ENCODE measurements at places on chromosomes 12 and 14.

DNA sequence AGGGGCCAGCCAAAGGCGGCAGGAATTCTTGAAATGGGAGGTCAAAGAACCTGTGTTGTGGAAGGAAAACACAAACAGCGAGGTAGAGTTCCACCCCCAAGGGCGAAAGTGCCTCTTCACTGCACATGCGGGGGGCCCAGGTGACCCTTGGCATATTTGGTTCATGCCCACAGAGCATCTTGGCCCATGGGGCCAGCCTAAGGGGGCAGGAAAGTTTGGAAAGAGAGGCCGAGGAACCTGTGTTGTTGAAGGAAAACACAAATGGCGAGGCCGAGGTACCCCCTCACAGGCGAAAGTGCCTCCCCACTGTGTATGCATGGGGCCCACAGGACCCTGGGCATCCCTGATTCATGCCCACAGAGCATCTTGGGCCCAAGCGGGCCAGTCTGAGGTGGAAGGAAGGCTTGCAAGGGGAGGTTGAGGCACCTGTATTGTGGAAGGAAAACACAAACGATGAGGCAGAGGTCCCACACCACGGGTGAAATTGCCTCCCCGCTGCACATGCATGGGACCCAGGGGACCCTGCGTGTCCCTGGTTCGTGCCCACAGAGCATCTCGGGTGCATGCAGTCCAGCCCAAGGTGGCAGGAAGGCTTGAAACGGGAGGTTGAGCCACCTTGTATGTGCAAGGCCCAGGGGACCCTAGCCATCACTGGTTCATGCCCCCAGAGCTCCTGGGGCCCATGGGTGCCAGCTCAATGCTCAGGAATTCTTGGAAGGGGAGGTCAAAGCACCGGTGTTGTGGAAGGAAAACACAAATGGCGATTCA, 384.1 kb downstream of the ALG10 start:
- no peaks in the 10 kb centered on the region for H3K36me3 ChIP-seq
- H3K27me3 ChIP-seq: no peaks in the 10 kb centered on the region
- no peaks in the 10 kb centered on the region for H3K4me1 ChIP-seq
- no peak overlapping the region for H3K27ac ChIP-seq
- no peak for DNase-seq
- H3K4me3 ChIP-seq: no peak overlapping the region

DNA sequence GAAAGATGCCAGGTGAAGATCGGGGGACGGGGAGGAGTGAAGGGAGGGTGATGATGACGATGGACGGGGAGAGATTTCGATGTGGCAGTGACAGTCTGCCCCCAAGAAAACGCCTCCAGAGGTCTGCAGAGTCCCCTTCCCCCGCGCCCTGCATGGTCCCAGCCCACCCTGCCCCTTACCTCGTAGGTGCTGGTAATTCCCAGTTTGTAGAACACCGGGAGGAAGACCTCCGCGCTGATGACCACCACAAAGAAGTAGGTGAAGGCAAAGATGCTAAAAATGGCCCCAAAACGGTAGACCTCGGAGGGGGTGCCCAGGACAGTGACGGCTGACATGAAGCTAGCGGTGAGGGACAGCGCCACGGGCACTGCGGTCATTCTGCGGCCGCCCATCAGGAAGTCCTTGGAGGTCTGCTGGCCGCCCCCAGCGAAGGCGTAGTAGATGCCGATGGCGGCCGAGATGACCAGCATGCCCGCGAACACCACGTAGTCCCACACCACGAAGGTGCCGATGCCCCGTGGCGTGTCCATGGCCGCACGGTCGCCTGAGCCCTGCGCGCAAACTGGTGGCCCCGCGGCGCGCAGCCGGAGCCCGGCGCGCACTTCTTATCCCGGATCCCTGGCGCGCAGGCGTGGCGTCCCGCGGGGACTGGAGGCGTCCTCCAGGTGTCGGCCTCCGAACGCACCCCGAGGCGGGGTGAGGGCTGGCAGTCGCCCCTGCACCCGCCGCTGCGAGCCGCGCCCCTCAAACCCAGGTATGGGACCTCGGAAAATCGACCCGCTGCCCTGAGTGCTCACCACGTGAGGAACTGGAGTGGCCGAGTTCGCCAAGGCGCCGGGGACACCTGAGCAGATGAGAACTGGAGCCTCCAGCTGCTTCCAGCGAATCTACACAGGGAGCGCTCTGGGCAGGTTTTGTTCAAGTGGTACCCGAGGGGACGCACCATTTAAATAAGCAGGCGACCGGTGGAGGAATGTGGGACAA, at the start of gene SLC5A8:
Gene SLC5A8, minus strand, starts transcription at position 920 of the 984 bp plus-strand sequence. Its CDS starts 390 bp downstream, at position 530.
- DNase-seq: peak; percentile 7
- no peaks in the 10 kb centered on the region for H3K27me3 ChIP-seq
- no peaks in the 10 kb centered on the region for H3K36me3 ChIP-seq
- no peaks in the 10 kb centered on the region for H3K4me1 ChIP-seq

GRCh38 chr12:726281-727140, 25.9 kb upstream of the WNK1 start:
- no peaks in the 10 kb centered on the region for H3K36me3 ChIP-seq
- H3K4me1 ChIP-seq: peaks cover 2% of the 10 kb centered on the region
- no peak for DNase-seq
- no peaks in the 10 kb centered on the region for H3K27me3 ChIP-seq
- no peak overlapping the region for H3K27ac ChIP-seq

GRCh38 chr12:8946733-8947132, 2.7 kb downstream of the M6PR start:
- H3K4me1 ChIP-seq: peaks cover 4% of the 10 kb centered on the region
- H3K27ac ChIP-seq: no peak overlapping the region
- H3K36me3 ChIP-seq: peaks cover 8% of the 10 kb centered on the region
- no peaks in the 10 kb centered on the region for H3K27me3 ChIP-seq
- H3K4me3 ChIP-seq: no peak overlapping the region
- DNase-seq: no peak

GRCh38 chr12:87870061-87870460, 159.1 kb downstream of the C12orf50 start:
- no peak overlapping the region for H3K4me3 ChIP-seq
- H3K27ac ChIP-seq: no peak overlapping the region
- no peaks in the 10 kb centered on the region for H3K27me3 ChIP-seq
- H3K4me1 ChIP-seq: no peaks in the 10 kb centered on the region
- no peak for DNase-seq
